Activated CD4-positive, alpha-beta T cell treated with anti-CD3 and anti-CD28 coated beads for 36 hours (primary cell): ENCODE measurements at places on chromosomes 5 and 9. TPM values are rescaled to one million over a fixed set of nuclear protein-coding genes. Genes with fewer than 3 reads are reported as not detected.

- no peak for DNase-seq
Observed at GRCh38 chr5:141725891-141726290, 43.9 kb upstream of the ARAP3 start.

GRCh38 chr5:82163452-82164175 lies 114.5 kb downstream of the RPS23 start:
- DNase-seq: no peak

GRCh38 chr5:148791334-148791667 lies 35.1 kb upstream of the ADRB2 start:
- DNase-seq: peak; percentile 68

- DNase-seq: no peak
Observed at GRCh38 chr5:59656351-59657254, 236.9 kb downstream of the PDE4D start.

DNA sequence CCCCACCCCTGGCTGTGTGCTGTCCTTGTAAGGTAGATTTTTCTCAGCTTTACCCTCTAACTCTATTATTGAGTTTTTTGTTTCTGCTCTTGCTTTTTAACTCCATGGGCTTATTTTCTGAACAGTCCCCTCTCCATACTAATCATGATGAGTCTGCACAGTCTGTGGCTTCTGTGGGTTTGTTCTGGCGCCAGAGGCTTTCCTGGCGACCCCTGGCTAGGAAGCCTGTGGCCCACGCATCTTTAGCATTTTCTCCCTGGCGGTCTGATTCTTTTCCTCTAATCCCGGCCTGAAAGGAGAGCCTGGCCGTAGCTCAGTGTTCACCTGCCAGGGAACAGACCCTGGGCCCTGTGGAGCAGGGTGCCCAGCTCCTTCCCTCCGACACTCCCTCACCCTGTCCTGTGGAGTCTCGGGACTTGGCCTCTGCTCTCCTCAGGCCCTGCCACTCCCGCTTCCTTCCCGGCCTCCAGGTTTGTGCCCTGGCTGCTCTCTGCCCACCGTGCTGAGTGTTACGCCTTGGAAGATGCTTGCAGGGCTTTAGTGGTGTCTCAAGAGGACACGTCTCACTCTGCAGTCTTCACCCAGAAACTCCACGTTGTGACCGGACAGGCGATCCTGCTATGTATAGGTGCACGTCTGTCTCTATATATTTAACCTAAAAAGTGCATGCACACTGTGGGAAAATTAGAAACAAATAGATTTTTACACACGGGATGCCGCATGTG lies 31.7 kb upstream of the LRRC14B start:
- DNase-seq: no peak

DNA sequence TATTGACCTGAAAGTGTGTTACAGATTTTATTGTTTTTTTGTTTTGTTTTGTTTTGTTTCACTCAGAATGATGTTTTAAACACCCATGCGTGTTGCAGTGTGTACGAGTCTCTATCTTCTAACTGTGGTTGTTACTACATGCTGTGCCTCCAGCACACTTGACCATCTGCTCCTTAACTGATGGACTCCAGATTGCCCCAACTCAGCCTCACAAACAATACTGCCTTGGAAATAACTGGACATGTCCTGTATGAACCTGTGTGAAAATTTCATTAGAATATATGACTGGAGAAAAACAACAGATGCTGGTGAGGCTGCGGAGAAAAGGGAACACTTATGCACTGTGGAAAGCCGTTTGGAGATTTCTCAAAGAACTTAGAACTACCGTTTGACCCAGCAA lies 68.7 kb upstream of the HAND1 start:
- no peak for DNase-seq

DNA sequence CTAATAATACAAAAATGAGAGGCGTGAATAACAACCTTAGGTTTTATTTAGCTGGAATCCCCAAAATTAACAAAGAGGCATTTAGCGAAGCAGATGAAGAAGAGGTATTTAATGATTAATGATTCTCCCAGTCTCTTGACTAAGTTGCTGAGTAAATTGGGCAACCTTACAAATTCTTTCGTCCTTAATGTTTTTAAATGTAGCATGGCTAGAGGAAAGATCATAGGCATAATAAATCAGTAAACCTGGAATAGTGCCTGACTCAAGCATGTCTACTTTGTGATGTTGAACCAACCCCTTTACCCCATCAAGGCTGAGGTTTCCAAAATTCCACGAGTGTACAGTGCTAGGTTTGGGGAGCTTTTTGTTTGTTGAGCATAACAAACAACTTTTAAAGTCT lies 7.9 kb downstream of the BHMT start:
- DNase-seq: no peak

- DNase-seq: no peak
Observed at GRCh38 chr5:115309751-115310370, 13.4 kb upstream of the CCDC112 start.

DNA sequence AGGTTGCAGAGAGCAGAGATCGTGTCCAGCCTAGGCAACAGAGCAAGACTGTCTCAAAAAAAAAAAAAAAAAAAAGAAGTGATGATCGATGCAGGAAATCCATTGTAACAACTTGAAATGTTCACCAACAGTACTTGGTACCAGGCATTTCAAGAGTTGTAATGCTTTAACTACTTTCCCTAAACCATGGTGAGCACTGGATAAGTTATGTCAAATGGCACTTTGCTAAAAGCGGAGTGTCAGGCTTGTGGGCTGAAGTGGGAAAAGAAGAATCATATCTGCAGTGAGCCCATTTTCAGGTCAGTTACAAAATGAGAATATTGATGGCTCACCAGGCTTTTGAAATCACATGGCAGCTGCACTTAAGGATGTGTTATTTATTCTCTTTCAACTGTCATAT lies 202.2 kb downstream of the RFK start:
- DNase-seq: no peak

- DNase-seq: peak; percentile 38
Observed at GRCh38 chr5:112975721-112976431, 722 bp upstream of the DCP2 start.

DNA sequence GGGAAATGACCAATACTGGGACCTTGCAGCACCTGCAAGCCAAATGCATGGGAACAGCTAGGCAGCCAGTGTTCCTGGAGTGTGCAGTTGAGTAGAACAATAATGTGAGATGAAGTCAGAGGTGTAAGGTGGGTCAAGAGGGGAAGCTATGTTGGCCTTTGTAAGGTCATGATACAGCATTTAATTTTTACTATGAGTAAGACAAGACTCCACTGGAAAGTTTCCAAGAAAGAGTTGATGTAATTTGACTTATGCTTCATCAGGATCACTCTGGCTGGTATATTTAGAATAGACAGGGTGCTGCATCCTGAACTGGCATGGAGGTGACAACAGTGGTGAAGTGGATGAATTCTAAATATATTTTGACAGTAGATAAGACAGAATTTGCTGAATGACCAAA lies 744.8 kb downstream of the KCTD16 start:
- no peak for DNase-seq

GRCh38 chr5:40160435-40160834 lies 519.3 kb upstream of the PTGER4 start:
- no peak for DNase-seq

GRCh38 chr5:87151547-87151946 lies 116.1 kb upstream of the RASA1 start:
- no peak for DNase-seq

GRCh38 chr9:98765256-98765655 lies 31.1 kb downstream of the ANKS6 start:
- no peak for DNase-seq

GRCh38 chr9:127541176-127541575 lies 70.9 kb upstream of the STXBP1 start:
- DNase-seq: no peak

DNA sequence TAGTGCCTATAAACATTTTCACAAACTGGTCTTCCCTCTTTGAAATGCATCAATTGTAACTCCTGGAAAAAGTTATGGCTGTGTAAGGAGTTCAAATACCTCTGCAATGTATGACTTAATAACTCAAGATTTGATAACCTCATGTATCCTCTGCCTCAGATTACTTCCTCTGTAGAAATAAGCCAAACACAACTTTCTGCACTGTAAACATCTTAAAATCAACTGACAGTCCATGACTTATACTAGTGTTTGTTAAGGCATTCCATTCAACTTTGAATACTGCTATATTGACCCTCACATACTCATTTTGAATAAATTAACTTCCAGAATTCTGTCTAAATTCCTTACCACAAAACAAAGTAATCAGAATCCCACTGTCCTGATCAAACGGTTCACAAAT lies 256.2 kb upstream of the POU5F2 start:
- DNase-seq: no peak

- DNase-seq: no peak
Observed at GRCh38 chr9:98083061-98083501, 26.5 kb downstream of the NANS start.

DNA sequence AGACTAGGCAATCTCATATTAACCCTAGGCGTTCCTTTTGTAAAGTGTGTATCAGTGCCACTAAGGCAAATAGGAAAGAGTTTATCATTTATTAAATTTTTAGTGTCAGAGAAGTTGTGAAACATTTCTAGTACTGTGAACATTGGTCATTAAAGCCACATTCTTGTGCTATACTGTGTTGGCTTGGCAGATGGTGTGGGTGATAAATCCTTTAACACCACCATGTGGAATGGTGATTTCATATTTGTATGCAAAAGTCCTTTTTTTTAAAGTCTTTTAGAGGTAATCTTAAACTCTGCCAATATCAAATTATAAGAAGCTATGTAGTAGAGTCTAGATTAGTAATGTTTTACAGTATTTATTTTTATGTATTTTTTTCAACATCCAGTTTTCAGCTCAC lies 18.1 kb downstream of the SLC12A2 start:
- DNase-seq: no peak

- DNase-seq: no peak
Observed at GRCh38 chr5:150246835-150247234, 42.7 kb downstream of the CAMK2A start.

DNA sequence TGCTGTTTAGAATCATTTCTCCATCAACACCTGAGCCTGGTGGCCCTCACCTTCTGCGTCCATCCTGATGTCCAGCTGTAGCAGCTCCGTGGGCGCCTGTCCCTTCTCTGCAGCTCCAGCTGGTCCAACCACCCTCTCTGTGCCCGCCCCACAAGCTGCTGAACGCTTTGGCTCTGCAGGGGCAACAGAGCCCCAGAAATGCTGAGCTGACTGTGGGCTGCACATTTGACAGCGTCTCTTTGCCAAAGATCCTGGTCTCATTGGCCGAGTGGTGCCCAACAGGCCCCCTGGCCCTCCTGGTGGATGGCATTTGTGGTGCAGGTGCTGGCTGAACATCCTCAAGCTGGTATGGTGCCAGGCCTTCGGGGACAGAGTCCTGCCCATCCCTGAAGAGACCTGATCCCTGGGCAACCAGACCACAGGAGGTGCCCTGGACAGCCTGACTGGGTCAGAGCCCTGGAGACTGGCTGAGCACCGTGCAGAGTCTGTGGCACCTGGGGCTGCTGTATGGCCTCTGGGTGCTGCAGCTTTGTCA lies 25.3 kb upstream of the CEP72 start:
- no peak for DNase-seq

- DNase-seq: no peak
Observed at GRCh38 chr9:120937127-120937526, 10.5 kb upstream of the TRAF1 start.

The PDLIM4 gene
- 0.23 TPM for total RNA-seq

The ZCCHC9 gene
- 44.3 TPM for total RNA-seq

The PLPP7 gene
- 0.30 TPM for total RNA-seq

The IGIP gene
- total RNA-seq: 1.9 TPM

The HAND1 gene
- not detected for total RNA-seq
